ENCODE measurements at places on chromosomes 3 and 15. TPM values are rescaled to one million over a fixed set of nuclear protein-coding genes. Genes with fewer than 3 reads are reported as not detected.

Gene HTR3E
- total RNA-seq: not detected

DNA sequence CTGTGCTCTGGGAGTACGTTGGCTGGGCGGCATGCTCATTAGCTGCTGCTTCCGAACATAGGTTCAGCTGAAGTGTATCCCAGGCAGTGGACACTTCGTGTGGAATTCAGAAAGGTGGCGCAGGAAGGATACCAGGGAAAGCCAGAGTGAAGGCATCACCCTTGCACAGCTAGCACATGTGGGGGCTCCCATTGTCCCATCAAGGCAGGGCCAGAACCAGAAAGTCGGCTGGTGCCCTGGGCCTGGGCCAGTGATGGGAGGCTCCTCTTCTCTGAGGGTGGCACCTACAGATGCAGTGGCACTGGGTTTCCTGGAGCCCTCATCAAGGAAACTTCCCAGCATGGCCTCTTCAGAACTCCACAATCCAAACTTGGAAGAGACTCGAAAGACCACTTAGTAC lies 56.6 kb downstream of the PGPEP1L start:
- DNase-seq: no peak

- DNase-seq: no peak
These were observed 582.3 kb downstream of the EDEM1 start for GRCh38 chr3:5769825-5770224.

DNA sequence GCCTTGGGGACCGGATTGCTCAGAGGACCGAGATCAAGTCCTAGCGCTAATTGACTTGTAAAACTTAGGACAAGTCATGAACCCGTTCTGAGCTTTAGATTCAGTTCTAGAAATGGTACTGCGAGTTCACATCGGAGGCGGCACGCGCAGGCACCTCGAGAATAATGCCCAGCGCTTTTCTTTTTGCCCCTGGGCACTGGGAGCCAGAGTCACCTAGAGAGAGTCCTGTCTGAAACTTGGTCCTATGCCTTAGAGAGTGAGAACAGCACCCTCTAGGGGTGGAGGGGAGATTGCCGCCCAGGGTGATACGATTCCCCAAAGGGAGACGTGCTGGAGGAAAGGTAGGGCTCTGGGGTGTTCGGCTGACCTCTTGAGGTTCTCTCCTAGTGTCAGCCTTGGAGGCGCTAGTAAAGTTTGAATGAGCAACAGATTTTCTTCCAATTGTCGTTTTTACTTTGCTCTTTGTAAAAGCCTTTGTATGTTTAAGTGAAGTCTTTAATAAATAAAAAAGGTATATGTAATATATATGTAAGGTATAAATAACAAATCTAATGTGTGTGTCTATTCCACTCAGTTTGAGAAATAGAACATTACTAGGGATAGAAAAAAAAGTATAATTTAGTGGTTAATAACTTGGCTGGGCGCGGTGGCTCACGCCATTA lies 826 bp downstream of the EEF1AKMT4 start:
- peak; percentile 37 for DNase-seq

Gene BFSP2
- total RNA-seq: not detected

DNA sequence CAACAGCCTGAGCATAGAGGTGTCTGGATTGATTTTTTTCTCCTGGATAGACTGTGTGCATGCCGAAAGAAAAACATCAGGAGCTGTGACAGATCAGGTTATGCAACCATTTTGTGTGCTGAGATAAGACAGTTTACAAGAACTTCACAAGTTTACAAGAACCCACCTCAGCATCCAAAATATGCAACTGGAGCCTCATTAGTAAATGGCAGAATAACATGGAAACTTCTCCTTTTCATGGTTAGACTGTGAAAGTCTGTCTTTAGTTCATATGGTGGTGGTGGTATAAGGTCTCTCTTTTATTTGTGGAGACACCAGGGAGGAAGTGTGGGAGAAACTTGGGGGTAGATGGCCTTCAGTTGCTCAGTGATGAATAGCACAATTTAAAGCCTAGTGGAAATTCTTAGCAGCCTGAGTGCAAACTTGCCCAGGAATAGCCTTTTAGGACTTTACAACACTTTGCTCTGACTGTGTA lies 3.7 kb upstream of the ZNF609 start:
- DNase-seq: no peak

GRCh38 chr3:24100696-24101402 lies 155.8 kb downstream of the NR1D2 start:
- no peak for DNase-seq

DNA sequence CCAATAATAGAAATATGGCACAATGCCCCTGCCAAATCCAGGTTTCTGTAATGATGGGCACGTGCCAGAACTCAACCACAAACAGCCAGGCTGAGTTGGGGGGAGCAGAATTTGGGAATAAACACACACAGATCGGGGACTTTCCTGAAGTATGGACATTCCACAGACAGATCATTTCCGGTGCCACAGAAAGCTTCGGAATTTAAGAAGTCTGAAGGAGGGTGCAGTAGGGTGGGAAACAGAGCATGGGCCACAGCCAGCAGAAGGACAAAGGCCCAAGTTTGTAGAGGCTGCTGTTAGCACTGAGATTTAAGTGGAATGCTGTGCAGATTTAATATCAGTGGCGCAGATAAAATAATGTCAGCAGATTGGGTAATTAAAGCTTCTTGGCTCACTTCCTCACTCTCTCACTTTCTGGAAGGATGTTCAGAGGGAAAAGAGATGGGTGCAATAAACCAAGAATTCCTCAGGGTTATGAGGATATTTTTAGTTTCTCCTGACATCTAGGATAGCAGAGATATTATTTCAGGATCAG lies 67.4 kb downstream of the MYLK start:
- no peak for DNase-seq

- no peak for DNase-seq
These were observed 201.3 kb downstream of the XXYLT1 start for GRCh38 chr3:195069501-195070251.

Gene AADACL2
- total RNA-seq: 0.19 TPM

Gene ARRDC4
- total RNA-seq: 24.6 TPM

Gene CCRL2
- total RNA-seq: not detected

Gene DNAJB8
- total RNA-seq: not detected

Gene PML
- total RNA-seq: 41.5 TPM

GRCh38 chr3:117723825-117724224 lies 1014.2 kb downstream of the TUSC7 start:
- no peak for DNase-seq

- no peak for DNase-seq
These were observed 116.6 kb downstream of the MFSD1 start for GRCh38 chr3:158918451-158918850.
